ENCODE measurements at places on chromosomes 4 and X. TPM values are rescaled to one million over a fixed set of nuclear protein-coding genes. Genes with fewer than 3 reads are reported as not detected.

DNA sequence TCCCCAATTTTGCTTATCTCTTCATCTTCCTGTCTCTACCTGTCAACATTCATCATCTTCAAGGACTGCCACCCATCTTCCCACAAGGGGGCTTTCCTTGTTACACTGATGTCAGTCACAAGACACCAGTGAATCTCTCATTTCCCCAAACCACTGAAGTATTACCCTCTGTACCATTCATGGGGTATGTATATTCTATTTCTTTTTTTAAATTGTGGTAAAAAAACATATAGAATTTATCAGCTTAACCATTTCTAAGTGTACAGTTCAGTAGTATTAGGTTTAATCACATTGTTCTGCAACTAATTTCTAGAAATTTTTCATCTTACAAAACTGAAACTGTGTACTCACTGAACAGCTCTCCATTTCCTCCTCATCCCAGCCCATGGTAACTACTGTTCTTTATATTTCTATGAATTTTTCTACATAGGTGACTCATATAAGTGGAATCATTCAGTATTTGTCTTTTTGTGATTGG, 98.6 kb downstream of the LARP7 start:
- no peak overlapping the region for H3K4me3 ChIP-seq
- H3K4me1 ChIP-seq, result peaks cover 14% of the 10 kb centered on the region
- no peaks in the 10 kb centered on the region for H3K27me3 ChIP-seq
- peak; percentile 65 for DNase-seq
- no peaks in the 10 kb centered on the region for H3K36me3 ChIP-seq
- peak overlapping the region; percentile 57 for H3K27ac ChIP-seq

DNA sequence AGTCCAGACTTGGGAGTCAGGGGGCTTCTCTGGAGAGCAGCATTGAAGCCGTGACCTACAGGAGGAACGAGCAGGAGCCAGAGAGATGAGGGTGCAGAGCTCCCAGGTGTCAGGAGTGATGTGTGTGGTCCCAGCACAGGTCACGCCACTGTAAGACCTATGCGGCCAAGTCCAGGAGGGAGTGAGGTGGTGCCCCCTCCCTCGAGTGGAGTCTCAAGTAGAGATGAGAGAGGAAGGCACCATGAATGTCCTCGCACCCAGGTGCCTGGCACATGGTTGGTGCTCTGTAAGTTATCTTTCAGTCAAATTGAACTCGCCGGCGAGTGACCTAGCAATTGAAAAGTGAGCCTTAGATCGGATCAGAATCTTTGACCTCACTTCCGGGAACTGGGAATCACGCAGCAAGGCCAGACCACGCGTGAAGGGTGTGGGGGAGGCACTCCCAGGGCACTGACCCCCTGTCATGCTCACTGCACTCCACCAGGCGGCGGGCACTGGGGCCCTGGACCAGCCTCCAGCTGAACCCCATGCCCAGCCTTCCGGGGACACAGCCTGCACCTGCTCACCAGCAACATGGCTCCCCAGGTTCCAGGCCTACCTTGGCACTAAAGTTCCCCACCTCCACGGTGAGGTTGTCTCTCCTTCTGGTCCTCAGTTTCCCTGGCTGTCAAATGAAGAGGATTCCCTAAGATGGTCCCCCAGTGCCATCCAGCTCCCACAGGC, 127.4 kb downstream of the HMX1 start:
- H3K27ac ChIP-seq, result no peak overlapping the region
- no peaks in the 10 kb centered on the region for H3K27me3 ChIP-seq
- no peaks in the 10 kb centered on the region for H3K36me3 ChIP-seq
- H3K4me3 ChIP-seq, result no peak overlapping the region

- H3K4me1 ChIP-seq, result peaks cover 25% of the 10 kb centered on the region
- H3K27me3 ChIP-seq, result peaks cover 42% of the 10 kb centered on the region
- no peak for DNase-seq
- peak overlapping the region; percentile 83 for H3K4me3 ChIP-seq
- no peak overlapping the region for H3K27ac ChIP-seq
These were observed 176.2 kb downstream of the CBR4 start for GRCh38 chr4:168833881-168834280.

- no peak for DNase-seq
- no peak overlapping the region for H3K4me3 ChIP-seq
- no peaks in the 10 kb centered on the region for H3K36me3 ChIP-seq
- H3K27ac ChIP-seq, result no peak overlapping the region
- no peaks in the 10 kb centered on the region for H3K27me3 ChIP-seq
These were observed 759.1 kb upstream of the POU3F4 start for GRCh38 chrX:82748906-82749505.

The CLDN22 gene
- not detected for total RNA-seq

The CDS1 gene
- total RNA-seq, result not detected

The RUFY3 gene
- 14.8 TPM for total RNA-seq

All from activated CD4-positive, alpha-beta T cell treated with anti-CD3 and anti-CD28 coated beads, Interleukin-2, amount 10 ng/mL, durations not matched to agents 24 days and 14 days (primary cell).